NCI-H1436 (cell line): ENCODE measurements at places on chromosomes 6 and 20.

- no peak for DNase-seq
Observed at GRCh38 chr20:61778495-61778863, 287.2 kb downstream of the TAF4 start.

DNA sequence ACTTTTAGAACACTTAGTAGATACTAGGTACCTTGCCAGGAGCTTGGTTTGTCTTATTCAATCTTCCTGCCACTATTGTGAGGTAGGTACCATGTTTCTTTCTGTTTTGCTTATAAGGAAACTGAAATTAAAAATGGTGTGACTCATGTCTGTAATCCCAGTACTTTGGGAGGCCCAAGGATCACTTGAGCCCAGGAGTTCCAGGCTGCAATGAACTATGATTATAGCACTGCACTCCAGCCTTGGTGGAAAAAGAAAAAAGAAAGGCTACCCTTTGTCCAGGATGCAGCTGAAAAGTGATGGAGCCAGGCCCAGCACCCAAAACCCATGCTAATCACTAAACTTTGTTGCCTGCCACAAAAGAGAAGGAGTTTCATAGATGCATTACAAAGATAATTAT, 34.1 kb upstream of the LAMA4 start:
- no peak for DNase-seq

GRCh38 chr6:12313992-12314589, 23.9 kb downstream of the EDN1 start:
- no peak for DNase-seq

DNA sequence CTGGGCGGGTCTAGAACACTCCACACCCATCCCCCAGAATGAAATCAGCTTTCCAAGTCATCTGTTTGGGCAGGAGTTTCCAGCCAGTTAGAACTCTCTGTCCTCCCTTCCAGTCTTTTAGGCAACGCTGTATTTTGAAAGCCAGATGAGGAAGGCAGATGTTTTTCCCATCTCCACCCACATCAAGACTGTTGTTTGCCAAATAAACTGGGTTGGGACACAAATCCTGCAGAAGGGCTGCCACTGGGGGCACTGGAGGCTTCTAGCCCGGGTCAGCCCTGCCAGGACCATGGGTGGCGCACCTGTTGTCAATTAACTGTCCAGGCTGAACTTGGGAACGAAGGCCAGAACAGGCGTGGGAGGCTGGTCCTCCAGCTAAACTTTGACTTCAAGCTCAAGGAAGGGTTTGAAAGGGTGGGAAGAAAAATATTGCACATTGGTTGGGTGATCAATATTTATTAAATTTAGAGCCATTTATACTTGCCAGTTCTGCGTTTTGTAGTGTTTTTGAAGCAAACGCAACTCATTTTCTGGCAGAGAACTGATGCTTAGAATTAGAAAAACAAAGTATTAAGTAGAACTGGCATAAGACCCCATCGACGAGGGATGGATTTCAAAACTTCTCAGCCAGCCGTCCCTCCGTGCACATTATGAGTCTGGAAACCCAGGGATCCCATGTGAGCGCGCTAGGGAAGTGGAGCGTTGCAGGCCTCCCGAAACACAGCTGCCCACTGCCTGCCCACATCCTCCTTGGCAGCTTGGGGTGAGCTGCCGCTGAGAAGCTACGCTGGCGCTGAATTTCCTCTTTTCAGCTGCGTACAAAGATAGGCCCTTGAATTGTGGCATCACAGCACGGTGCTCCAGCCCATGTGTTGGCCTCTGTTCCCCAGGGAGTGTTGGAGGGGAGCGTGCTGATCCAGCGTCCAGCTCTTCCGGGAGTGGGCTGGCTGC, 297.4 kb downstream of the QKI start:
- no peak for DNase-seq

GRCh38 chr6:10556589-10556988, 35.4 kb downstream of the GCNT2 start:
- DNase-seq: no peak

- DNase-seq: no peak
Observed at GRCh38 chr6:23927935-23928334, 198.1 kb upstream of the NRSN1 start.

DNA sequence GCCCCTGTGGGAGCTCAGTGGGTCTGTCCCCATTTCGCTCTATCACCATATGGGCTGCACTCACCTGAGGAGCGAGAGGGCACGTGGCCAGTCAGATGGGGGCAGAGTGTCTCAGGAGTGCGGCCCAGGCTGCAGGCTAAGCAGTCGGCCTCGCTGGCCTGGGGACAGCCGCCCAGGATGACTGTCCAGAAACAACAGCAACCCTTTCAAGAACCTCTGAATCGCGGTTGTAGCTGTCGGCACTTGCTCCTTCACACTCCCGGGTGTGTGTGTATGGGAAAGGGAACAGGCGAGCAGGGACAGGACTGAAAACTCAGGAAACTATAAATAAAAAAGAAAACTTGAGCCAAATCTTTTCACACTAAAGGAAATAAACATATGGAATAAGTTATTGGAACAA, 63.1 kb downstream of the TFAP2A start:
- no peak for DNase-seq

DNA sequence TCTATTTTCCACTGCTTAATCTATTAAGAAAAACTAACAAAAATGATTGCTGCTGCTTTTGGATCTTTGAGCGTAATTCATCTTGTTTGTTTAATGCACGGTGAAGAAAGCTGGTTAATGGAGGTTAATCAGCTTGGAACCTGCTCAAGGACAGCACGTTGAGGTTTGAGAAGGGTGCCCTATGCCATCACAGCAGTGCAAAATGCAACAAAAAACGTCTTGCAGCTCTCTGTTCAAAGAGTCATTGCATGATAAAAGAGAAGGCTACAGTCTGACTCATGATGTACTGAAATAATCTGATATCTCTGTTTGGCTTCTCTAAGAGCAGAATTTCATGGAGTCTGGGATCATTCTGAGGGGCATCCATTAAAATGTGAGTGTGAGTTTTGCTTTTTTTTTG, 80.6 kb upstream of the PREP start:
- DNase-seq: no peak

GRCh38 chr6:147127587-147127986, 76.6 kb upstream of the STXBP5 start:
- DNase-seq: no peak

DNA sequence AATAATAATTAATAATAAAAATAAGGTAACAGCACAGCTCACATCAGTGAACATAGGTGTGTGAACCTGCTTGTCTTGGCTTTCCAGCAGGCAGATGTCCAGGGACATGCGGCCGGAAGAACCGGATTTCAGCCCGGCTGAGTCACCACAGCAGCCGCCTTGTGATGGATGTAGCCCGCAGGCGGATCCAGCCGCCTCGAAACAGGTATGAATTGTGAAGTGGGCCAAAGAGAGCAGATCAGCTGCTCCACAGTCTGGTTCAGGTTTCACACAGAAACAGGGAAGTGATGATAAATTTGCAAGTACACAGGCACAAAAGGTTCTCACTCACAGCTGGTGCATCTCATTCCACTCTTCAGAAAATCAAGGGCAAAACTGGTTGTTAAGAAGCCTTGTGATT, 55.1 kb downstream of the ID4 start:
- DNase-seq: peak; percentile 79

DNA sequence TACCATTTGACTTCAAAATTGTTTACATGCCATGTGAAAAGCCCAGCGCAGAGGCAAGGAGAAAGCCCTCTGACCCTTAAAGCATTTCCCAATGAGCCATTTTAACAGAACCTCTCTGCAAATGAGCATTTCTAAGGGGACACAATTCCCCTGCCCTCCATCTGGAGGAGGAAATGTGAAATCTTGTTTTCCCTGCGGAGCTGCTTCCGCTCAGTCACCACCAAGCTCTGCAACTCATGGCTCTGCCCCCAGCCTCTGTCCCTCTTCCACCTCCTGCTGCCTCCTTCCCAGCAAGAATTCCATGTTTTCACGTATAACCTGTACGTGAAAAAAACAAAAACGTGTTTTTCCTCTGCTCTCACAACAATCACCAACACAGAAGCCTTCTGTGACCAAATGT, 12.3 kb downstream of the RIN2 start:
- no peak for DNase-seq

- no peak for DNase-seq
Observed at GRCh38 chr20:8645326-8645725, 423.6 kb upstream of the PLCB4 start.

- DNase-seq: no peak
Observed at GRCh38 chr6:116381000-116381399, 10.3 kb downstream of the DSE start.

- no peak for DNase-seq
Observed at GRCh38 chr6:98843271-98844243, 9.2 kb downstream of the POU3F2 start.

- DNase-seq: no peak
Observed at GRCh38 chr6:85135376-85136094, 314.3 kb upstream of the NT5E start.

GRCh38 chr6:97147421-97147820, 135.6 kb downstream of the MMS22L start:
- no peak for DNase-seq

- no peak for DNase-seq
Observed at GRCh38 chr20:45017281-45017680, 51.0 kb downstream of the STK4 start.

GRCh38 chr20:48805286-48805685, 22.5 kb downstream of the PREX1 start:
- DNase-seq: no peak

GRCh38 chr20:37311710-37312355, 22.4 kb downstream of the MANBAL start:
- DNase-seq: no peak

GRCh38 chr6:82144007-82144851, 103.3 kb downstream of the IBTK start:
- DNase-seq: no peak

DNA sequence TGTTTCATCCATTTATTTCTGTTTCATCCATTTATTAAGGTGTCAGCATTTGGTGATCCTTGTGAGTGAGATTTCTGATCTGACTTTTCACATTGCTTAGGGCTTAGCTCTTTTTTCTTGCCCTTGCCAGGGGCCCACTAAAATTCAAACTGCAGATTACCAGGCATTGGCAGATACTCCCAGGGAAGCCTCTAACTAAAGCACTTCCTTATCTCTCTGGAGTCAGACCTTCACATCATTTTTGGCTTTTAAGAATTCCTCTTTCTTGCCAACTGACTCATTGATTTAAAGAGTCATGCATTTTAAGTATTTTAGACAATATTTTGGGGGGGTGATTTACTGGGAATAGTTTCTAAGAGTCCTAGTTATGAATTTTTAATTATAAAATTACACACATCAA, 2.6 kb upstream of the WFDC8 start:
- no peak for DNase-seq

DNA sequence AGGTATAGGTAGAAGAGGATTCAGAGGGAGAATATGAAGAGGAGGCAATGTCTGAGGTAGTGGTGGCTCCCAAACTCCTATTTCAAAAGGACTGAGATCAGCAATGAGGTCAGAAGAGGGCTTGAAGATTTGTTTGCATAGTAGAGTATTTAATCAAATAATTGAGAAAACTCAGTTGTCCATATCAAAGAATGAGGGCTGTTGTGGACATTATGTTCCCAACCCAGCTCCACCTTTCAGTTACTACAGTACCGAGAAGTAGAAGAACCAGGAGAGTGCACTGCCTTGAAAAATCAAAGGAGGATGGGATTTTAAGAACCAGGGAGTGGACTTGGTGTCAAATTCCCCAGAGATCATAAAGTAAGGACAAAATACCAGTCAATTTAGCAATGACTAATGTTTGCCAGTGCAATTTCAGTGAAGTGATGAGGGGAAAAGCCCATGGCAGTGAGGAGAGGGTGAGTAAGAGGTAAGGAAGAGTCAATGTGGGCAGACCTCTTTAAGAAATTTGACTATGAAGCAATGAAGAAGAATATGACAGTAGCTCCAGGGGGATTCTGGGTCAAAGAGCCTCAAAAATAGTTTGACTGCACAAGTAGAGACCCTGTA, 382.4 kb downstream of the PKHD1 start:
- no peak for DNase-seq

- DNase-seq: no peak
Observed at GRCh38 chr20:37991157-37991866, 41.9 kb downstream of the TTI1 start.

DNA sequence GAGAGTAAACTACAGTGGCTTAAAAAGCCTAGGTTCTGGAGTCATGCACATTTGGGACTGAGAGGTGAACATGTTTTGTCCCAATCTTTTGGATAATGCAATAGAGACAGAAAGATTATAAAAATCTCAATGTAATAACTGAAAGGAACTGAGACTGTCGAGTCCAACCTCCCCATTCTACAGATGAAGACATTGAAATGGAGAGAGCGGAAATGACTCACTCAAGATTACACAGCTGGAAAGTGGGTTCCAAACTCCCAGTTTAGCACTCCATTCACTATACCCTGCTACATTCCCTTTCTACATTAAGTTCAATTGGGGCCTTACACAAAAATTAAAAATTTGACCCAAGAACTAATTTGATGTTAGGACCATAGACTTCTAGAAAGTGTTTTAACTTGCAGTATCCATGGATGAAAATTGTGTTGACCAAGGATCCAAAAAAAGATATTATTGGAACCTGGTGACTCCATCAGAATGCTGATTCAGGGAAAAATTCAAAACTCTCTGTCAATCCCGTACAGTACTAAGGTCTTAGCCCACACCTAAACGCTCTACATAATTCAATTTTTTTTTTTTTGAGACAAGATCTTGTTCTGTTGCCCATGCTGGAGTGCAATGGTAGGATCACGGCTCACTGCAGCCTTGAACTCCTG, 1.5 kb upstream of the ILRUN start:
- DNase-seq: no peak

DNA sequence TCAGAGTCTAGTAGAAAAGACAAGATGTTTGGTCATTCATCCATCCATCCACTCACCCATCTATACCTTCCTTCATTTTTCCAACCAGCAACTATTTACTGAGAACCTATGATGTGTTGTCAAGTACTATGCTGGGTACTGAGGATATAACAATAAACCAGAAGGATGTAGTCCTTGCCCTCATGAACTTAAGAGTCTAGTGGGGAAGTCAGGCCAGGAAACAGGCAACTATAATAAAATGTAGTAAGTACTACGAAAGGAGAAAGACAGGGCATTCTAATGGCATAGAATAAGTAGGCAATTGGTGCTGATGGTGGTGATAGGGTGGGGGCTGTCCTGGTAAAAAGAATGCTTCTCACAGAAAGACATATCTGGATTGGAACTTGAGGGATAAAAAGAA, 245.7 kb downstream of the BTBD9 start:
- no peak for DNase-seq

GRCh38 chr6:70282919-70283461, 19.9 kb downstream of the COL9A1 start:
- DNase-seq: no peak

- DNase-seq: no peak
Observed at GRCh38 chr6:113995634-113996033, 24.7 kb upstream of the HDAC2 start.
